ENCODE measurements at places on chromosomes 12 and 14.

DNA sequence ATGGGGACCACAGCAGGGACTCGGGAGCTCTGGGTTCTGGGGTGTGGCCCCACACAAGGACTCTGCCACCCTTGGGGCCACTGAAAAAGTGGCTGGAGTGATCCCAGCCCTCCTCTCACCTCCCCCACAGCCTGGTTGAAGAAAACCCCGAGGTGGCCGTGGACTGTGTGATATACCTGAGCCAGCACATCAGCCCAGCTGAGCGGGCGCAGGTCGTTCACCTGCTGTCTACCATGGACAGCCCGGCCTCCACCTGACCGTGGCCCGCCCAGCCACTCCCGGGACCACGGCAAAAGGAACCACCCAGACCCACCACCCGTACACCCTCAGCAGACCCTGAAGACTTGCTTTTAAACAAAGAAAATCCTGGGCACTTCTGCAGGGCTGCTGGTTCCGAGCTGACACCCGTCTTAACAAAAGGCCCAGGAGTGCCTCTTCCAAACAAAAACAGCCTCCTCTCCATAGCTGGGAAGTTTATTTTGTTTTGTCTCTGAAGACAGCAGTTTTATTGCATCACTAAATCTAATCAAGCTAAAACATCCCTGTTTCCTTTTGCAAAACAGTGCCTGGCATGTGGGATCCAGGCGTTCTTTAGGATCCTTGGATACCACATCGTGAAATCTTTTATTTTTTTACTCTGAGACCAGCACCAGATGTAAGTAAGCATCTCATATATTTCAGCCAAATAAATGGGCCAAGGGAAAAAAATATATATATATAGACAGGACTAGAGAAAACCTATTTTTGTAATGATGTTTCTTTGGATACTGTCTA is 42.8 kb downstream of the FOXN4 start:
- no peak for DNase-seq

DNA sequence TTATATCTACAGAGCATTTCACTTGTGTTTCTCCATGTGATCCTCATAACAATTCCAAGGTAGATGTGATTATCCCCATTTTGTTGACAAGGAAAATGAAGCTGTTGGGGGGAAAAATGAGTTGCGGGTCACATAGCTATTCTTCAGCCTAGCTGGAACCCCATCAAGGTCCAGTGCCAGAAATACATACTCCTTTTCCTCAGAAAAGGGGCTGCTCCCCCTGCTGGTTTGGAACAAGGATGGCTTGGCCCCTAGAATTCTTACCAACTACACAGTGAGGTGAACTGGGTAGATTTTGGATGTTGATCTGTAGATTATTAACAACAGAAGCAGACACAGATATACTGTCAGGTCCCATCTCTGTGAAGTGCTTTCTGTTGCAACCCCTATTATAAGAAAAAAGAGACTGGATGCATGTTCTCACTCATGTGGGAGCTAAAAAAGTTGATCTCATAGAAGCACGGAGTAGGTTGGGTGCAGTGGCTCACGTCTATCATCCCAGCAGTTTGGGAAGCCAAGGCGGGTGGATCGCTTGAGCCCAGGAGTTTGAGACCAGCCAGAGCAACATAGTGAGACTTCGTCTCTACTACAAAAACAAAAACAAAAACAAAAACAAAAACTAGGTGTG is 8.9 kb downstream of the IKZF4 start:
- DNase-seq = no peak

- DNase-seq = no peak
Measured at GRCh38 chr12:123595729-123596128, 6.2 kb upstream of the DDX55 start.

GRCh38 chr14:73807457-73807856 is 44.2 kb upstream of the PTGR2 start:
- no peak for DNase-seq

DNA sequence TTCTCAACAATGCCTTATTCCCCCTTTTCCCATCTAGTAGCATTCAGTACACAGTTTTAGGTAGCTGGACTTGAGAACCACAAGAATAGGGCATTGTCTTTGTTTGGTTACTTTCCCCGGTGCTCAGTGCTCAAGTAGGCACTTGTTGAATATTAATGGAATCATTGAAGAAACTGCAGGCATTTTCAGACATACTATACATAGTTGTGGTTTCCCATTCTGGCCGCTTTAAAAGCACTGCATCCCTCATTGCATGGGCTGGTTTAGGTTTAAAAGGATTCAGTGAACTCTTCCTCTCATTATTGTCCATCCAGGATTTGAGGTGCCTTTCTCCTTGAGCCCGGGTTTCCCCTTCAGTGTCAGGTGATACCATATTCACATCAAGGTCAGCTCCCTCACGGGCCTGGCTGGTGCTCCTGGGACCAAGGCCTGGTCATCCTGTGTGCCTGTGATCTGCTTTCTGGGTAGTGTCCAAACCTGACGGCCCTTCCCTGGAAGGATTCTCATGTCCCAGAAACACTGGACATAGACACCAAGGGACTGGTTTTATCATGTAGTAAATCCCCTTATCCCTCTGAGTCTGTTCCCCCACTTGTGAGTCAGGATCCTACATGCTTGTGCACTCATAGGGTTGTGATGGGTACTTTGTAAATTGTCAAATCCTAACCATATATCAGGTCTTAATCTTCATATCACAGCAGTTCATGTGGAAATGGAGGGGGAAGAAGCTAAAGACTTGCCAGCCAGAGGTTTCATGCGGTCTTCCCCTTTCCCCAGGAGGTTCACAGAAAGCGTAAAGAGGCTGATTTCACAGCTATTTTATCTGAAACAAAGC is 7.4 kb downstream of the TCP11L2 start:
- no peak for DNase-seq

DNA sequence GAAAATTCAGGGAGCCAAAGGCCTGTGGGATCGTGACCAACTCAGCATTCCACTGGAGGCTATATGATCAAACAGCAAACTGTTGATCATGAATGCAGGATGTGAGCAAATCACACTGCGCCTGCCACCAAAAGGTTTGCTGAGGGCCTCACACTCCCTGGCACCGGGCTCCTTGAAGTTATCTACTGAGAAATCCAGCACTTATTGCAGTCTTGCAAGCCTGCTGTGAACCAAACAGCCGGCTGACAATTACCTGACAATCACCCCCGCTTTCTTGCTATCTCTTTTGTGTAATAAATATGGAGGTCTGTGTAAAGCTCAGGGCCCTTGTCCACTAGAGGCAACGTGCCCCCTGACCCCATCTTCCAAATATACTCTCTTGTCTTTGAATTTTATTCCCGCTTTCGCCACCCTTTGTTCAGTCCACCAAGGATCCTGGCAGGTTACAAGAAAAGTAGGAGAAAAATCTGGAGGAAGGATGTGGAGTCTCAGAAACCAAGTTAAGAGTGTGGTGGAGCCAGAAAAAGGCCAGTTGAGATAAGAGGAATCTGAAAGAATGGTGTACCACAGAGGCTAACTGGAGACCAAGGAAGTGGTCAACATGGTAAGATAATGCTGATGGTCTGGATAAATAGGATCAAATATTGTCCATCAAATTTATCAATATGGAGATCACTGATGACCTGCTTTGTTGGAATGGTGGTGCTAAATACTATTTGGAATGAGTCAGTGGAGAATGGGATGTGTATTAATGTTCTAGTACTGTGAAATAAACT is 229.2 kb downstream of the ALX1 start:
- no peak for DNase-seq

- no peak for DNase-seq
Measured at GRCh38 chr12:78712834-78713481, 151.6 kb upstream of the SYT1 start.

DNA sequence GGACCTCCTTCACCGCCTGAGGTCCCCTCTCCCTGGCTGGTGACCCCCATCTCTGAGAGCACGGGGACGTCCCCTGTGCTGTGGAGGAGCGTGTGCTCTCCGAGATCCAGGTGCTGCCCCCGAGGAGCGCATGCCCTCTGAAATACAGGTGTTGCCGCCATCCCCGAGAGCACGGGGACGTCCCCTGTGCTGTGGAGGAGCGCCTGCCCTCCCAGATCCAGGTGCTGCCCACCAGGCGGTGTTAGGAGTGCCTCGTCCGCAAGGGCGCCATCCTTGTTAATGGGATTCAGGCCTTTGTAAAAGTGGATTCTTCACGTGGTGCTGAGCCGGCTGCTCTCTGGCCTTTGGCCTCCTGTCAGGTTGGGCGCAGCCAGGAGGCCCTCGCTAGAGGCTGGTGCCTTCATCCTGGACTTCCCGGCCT is 10.1 kb downstream of the NOC4L start:
- DNase-seq = no peak

GRCh38 chr12:26162905-26163304 is 32.5 kb upstream of the SSPN start:
- no peak for DNase-seq

DNA sequence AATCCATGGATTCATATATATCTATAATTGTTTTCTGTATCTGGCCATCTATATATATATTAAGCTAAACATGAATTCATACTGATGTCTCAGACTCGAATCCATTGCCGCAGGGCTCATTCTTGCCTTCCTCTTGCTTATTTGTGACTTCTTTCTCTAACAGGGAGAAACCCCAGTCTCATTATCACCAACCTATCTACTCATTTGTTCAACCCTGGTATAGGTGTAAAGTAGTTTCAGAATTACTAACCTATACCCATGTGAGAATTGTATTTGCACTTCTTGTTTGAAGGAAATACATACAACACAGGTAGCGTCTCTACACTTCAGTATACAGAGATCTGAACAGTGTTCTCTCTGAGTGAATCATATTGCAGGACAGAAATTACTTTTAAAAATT is 77.7 kb downstream of the PTPN11 start:
- DNase-seq = no peak

GRCh38 chr14:58428118-58428683 is 682 bp downstream of the KIAA0586 start:
- DNase-seq = no peak

GRCh38 chr12:23525450-23526072 is 423.9 kb downstream of the SOX5 start:
- DNase-seq = no peak

DNA sequence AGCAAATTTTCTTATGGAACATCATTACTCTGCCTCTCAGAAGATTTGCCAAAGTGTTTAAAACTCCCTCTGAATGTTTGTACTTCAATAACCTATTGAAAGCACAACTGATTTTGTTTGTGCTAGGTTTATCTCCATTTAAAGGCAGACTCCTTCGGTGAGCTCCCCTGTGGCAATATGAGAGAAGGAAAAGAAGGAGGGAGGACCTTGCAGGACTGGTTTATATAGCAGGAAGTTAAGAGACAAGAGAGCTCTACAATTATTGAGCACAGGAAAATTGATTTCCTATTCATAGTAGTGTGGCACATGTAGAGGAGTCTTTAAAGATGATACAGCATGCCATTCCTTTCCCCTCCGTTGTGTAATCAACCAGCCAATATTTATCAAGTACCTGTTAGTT is 75.5 kb downstream of the PDE3A start:
- no peak for DNase-seq
